ENCODE measurements at places on chromosomes 2 and 18.

GRCh38 chr2:18399601-18400000 lies 160.9 kb downstream of the RDH14 start:
- DNase-seq, result no peak

- no peak for DNase-seq
Observed at GRCh38 chr2:18149660-18150246, 271.3 kb downstream of the KCNS3 start.

- DNase-seq, result no peak
Observed at GRCh38 chr18:3579701-3580100, 129.7 kb downstream of the TGIF1 start.

GRCh38 chr2:64996871-64997307 lies 7.7 kb downstream of the SLC1A4 start:
- no peak for DNase-seq

- DNase-seq, result no peak
Observed at GRCh38 chr2:216424274-216424673, 12.0 kb downstream of the SMARCAL1 start.

- DNase-seq, result no peak
Observed at GRCh38 chr2:2291500-2292260, 39.4 kb downstream of the MYT1L start.

DNA sequence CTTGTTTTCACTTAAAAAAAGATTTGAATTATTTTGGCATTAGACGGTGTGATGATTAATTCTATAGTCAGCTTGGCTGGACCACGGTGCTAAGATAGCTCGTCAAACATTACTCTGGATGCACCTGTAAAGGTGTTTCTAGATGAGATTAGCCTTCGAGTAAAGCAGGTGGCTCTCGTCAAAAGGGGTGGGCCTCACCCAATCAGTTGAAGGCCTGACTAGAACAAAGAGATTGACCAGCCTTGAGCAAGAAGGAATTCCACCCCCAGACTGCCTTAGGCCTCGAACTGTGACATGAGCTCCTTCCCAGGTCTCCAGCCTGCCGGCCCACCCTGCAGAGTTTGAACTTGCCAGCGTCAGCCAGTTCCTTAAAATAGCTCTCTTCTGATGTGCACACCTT lies 73.4 kb downstream of the TWIST2 start:
- no peak for DNase-seq

GRCh38 chr2:197575987-197576386 lies 60.1 kb downstream of the MOB4 start:
- DNase-seq, result no peak

DNA sequence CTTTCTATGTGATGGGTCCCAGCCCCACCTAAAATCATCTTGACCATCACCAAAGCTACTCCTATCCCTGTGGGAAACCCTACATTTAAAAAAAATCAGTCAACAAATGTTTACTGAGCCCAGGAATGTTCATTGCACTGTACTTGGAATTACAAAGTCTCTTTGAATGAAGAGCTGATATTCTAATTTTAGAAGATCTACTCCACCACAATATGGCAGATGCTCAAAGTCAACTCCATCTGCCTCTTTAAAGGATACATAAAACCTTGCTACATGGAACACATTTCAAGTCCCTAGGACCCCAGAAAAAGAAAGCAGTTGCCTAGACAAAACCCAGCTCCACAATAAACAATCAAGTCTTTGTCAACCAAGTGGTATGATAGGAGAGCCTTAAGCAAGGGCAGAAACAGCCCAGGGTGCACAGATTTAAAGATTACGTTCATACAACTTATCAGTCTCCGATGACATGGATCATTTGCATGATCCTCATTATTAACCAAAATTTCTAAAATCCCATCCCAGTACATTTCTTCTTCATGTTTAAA lies 234.3 kb upstream of the ACVR2A start:
- DNase-seq, result no peak

DNA sequence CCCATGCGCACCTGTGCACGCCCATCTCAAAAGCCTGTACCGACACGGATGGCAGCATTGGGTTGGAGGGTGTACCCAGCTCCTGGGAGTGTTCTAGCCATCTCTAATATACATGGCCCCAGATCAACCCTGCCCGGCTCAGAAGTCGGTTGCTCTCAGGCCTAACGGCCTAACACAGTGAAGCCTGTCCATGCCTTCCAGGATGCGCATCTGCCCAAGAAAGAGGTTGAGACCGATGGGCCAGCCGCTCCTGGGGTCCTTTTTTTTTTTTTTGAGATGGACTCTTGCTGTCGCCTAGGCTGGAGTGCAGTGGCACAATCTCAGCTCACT lies 32.1 kb downstream of the PDIA6 start:
- DNase-seq, result no peak

DNA sequence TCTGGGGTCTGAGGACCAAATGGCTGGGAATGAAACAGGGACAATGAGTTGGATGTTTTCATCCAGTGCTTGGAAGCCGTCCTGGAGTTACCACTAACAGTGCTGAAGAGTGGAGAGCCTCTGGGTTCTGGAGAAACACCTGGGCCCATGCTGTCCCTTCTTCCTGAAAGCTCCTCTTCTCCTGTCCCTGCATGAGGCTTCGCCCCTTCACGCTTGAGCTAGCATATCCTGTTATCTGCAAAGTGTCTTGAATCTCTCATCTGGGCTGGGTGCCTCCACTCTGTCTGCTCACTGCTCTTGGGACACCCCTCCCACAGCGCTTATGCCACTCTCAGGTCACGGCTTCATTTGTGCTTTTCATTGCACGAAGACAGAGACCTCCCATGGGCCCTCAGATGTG lies 154.5 kb downstream of the MYCN start:
- no peak for DNase-seq

- DNase-seq, result no peak
Observed at GRCh38 chr18:48926420-48926857, 24.3 kb downstream of the SMAD7 start.

DNA sequence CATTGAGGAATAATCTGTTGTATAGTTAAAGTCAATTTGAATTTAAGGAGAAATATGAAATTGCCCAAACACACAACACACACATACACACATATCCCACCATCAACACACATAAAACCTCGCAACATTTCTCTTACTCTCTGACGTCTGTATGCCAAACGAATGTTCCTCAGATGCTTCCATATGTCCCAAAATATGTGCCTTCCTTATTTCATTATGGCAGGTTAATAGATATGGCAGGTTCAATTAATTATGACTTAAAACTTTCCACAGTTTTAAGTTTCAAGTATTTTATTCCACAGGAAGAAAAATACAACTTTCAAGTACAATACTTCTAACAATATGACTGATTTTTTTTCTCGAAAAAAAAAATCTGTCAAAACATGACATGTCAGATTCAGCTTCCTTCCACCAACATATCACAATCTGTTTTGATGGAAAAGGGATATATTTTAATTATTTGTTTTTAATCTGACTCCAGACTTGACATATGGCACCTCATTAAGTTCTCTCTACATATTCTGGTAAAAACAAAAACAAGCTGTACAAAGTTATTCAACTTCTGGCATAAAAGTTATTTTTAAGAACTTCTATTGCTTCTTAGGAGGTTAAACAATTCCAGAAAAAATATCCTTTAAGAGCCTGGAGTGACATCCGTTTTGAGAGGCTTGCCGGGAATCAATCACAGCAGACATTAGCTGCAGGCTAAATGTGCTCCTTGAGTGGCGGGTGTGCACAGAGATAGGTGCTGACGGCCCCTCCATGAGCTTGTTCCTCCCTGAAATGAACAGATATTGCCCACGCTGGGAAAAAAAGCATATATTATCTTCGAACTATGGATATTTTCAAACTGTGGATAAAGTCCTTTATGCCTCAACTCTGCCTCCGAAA lies 812.7 kb downstream of the DCDC2C start:
- no peak for DNase-seq

DNA sequence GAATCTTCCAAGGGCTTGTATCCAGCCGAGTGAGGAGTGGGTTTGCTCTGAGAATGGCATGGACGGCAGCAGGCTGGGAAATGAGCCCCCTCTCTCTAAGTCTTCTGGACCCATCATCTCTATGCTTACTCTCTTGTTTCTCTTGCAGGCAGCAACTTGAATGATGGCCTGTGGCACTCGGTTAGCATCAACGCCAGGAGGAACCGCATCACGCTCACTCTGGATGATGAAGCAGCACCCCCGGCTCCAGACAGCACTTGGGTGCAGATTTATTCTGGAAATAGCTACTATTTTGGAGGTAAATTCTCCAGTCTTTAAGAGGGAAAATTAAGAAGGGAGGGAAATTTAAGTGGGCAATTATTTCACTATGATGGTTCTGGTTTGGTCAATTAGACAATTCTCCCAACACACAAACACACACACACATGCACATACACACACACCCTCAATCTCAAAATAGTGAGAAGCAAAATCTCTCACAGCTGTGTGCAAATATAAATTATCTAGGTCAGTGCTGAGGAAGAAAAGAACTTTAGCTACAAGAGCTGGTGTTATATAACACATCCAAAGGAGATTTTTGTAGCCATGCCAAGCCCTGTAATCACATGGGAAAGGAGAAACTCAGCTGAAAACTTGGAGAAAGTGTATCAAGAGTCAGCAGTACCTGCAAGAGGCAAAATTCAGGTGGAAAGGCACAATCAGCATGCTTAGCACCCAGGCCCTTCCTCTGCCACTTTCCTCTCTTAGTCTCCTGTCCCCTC lies 499.2 kb downstream of the CNTNAP5 start:
- DNase-seq, result no peak

- DNase-seq, result no peak
Observed at GRCh38 chr2:222776792-222777191, 84.0 kb upstream of the ACSL3 start.

DNA sequence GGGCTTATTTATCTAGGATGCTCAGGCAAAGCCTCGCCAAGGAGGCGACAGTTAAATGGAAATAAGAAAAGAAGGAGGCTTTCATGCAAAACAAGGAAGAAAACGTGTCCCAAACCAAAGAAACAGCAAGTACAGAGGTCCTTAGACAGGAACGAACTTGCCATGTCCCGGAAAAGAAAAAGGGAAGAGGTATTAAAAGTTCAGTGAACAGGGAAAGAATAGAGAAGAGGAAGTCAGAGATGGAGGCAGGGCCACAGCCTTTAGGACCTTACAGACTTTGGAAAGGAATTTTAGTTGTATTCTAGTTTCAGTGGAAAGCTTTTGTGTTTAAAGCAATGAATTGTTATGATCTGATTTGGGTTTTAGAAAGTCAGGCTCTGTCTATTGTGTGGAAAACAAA lies 22.1 kb downstream of the IKZF2 start:
- DNase-seq, result no peak

DNA sequence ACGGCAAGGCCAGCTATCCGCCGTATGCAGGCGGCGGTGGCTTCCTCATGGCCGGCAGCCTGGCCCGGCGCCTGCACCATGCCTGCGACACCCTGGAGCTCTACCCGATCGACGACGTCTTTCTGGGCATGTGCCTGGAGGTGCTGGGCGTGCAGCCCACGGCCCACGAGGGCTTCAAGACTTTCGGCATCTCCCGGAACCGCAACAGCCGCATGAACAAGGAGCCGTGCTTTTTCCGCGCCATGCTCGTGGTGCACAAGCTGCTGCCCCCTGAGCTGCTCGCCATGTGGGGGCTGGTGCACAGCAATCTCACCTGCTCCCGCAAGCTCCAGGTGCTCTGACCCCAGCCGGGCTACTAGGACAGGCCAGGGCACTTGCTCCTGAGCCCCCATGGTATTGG lies 3.1 kb downstream of the B3GNT7 start:
- DNase-seq, result no peak

GRCh38 chr18:3605954-3606443 lies 156.0 kb downstream of the TGIF1 start:
- DNase-seq, result no peak

GRCh38 chr2:174350018-174350417 lies 15.3 kb downstream of the SP9 start:
- DNase-seq, result no peak

DNA sequence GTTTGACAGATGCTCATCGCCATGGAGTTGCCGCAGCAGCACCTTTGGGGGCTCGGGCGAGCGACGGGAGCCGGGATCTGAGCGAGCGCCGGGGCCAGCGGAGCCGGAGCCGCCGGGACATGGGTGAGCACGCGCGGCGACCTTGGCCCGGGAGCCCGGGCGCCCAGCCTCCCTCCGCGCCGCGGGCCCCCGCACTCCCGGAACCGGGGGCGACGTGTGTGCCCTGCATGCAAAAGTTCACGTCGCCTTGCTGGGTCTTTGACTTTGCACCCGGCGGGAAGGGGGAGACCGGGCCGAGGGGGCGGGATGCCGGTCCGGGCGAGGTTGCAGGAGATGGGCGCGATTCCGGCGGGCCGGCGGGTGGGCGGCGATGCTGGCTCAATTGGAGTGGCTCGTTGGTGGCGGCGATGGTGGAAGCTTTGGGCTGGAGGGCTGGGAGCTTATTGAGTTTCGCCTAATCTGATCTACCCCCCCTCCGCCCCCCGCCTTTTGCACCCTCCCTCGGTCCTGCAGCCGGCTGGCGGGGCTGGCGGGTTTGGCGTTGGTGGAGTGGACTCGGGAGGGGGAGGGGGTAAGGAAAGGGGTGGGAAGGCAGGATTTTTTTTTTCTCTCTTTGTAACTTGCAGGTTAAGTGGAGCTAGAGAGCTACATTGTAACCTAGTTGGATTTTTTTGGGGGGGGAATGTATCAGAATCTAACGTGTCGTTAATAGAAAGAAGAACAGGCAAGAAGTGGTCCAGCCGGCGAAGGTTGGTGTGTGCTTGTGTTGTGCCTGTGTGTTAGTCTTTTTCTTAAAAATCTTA lies at the start of gene SETBP1:
SETBP1 (plus strand) TSS at position 616 of the 803 bp plus-strand sequence. CDS start 20,459 bp downstream, outside the sequence.
- DNase-seq, result peak; percentile 14

DNA sequence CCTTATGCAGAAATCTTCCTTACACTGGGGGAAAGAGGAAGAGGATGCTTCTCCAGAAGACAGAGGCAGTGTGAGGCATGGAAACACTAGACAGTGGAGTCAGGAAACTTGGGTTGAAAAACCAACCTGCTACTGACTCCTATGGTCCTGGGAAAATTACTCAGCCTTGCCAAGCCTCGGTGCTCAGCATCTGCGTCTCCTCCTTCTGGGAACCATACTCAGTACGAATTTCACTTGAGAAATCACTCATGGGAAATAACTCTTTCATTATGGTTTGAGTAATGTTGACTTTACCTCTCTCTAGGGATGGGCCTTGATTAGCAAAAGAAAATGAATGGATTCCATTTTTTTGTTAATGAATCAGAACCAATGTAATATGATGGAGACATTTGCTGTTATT lies 96.5 kb downstream of the KCNE4 start:
- no peak for DNase-seq

- DNase-seq, result no peak
Observed at GRCh38 chr2:241993386-241994005, 124.0 kb downstream of the RTP5 start.

DNA sequence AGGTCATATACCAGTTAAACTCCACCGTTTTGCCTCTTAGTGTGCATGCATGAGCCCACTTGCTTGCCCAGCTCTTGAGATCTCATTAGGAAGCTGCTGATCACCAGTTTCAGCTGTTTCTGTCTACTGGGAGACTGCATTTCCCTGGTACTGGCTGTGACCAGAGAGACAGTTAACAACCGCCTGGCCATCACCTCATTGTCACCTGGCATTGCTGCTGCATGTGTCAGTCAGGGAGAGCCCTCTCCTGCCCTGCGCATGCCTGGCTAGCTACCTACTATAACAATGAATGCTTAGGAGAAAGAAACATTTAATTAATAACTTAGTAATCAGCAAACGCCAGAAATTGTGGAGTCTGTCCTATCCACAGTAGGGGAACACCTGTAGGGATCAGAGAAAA lies 265.8 kb upstream of the CYRIA start:
- DNase-seq, result no peak

Measured in CD4-positive, alpha-beta T cell treated with Interleukin-1 beta for 1 hour (primary cell).